Thoracic aorta (tissue), 2 donors: ENCODE measurements at places on chromosomes 2 and 18. TPM values are rescaled to one million over a fixed set of nuclear protein-coding genes. Genes with fewer than 3 reads are reported as not detected.

Gene CNTNAP5
- not detected for total RNA-seq

- H3K36me3 ChIP-seq: no peaks in the 10 kb centered on the region
- no peak overlapping the region for H3K4me3 ChIP-seq
- DNase-seq: no peak
- H3K27ac ChIP-seq: no peak overlapping the region
- no peaks in the 10 kb centered on the region for H3K27me3 ChIP-seq
These were observed 55.6 kb downstream of the BIN1 start for GRCh38 chr2:127051116-127052056.

DNA sequence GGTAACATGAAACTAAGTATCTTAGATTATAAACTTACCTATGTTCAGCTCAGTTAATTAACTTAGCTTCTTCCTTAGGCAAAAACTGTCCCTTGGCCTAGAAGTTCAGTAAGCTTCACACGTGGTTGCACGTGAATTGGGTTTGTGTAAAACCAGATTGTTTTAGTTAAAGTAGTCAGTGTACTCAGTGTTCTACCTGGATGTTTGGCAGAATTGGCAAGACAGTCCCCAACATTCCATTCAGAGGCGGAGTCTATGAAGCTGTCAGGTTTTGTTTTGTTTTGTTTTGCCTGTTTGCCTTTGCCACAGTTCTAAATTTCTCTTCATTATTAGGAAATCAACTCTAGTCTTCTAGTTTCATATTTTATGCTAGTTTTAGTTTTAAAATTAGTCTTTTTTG is 105.3 kb upstream of the ZEB2 start:
- no peak overlapping the region for H3K4me3 ChIP-seq
- H3K36me3 ChIP-seq: no peaks in the 10 kb centered on the region
- H3K4me1 ChIP-seq: no peaks in the 10 kb centered on the region
- no peak overlapping the region for H3K27ac ChIP-seq

DNA sequence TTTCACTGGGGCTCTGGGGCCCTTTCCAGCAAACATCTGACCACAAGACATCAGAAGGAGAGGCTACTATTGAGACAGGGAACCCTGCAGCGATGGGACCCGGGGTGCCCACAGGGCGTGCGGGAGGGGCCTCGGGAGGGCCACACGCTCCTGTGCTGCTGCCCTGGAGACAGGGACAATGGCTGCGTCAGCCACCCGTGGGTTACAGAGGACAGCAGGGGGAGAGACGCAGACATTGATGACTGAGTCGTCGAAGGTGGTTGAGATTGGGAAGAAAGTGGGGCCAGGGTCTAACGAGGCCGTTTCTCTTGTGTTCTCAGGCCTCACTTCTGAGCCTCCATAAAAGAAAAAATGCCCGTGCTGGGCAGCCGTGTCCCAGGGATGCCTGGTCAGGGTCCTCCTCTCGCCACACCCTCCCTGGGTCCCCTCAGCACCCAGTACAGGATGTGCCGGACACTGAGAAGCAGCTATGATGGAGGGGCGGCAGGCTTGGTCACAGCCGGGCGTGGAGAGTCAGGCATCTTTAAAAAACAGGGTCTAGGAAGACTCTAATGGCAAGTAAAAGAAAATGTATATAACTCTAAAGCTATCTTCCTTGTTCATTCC is 73.9 kb downstream of the NDUFA10 start:
- no peak for DNase-seq
- no peak overlapping the region for H3K27ac ChIP-seq
- no peaks in the 10 kb centered on the region for H3K27me3 ChIP-seq
- peaks cover 19% of the 10 kb centered on the region for H3K4me1 ChIP-seq
- H3K36me3 ChIP-seq: no peaks in the 10 kb centered on the region

- no peak for DNase-seq
- H3K4me1 ChIP-seq: peaks cover 30% of the 10 kb centered on the region
- no peak overlapping the region for H3K4me3 ChIP-seq
- no peaks in the 10 kb centered on the region for H3K27me3 ChIP-seq
These were observed 187.3 kb downstream of the CAMKMT start for GRCh38 chr2:44549099-44549471.

GRCh38 chr2:3420076-3420768 is 40.7 kb downstream of the TRAPPC12 start:
- no peak for DNase-seq
- H3K4me1 ChIP-seq: no peaks in the 10 kb centered on the region
- no peaks in the 10 kb centered on the region for H3K27me3 ChIP-seq

DNA sequence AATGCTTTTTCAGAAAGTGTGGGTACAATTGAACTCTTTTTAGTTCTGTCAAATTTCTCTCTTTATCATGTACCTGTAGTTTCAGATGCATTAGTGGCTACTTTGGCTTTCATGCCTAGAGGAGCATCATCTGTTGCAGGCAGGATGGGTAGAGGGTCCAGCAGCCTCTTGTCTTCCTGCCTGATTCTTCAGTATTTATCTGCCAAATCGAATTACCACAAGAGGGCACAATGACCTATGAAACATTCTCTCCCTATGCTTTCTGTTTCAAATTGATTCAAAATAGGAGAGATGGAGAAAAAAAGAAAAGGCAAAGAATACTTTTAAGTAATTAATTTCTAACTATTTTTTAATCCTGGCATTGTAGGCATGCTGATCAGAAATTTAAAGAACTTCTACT is 477.2 kb downstream of the TRIB2 start:
- H3K36me3 ChIP-seq: no peaks in the 10 kb centered on the region
- no peaks in the 10 kb centered on the region for H3K4me1 ChIP-seq
- no peak overlapping the region for H3K4me3 ChIP-seq

DNA sequence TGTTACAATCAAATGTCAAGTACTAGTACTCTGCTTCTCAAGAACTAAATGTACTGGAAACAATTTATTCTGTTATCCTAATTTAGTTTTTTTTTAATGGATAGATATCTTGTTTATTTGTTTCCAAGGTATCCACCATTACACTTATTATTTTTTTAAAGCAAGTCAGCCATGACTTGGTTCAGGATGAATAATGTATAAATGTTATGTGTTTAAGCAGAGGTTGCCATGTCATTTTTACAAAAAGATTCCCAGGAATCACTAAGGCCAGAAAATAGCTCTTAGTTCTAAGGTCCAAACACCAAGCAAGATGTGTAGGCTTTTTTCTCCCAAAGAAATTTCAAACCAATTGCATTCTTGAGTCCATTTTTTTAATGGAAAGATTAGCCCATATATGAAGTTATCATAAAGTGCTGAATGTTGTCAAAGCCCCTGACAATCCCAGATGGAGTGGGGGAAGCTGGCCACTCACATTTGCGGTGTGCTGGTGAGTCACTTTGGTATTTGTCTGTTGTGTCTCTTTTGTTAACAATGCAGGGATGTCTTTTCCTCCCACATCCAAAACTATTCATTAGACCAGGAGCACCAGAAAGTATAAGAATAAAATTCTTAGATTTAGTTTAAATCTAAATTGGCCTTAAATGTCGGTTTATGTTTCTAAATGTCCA is 158.9 kb downstream of the COL6A3 start:
- DNase-seq: no peak
- H3K36me3 ChIP-seq: no peaks in the 10 kb centered on the region
- no peaks in the 10 kb centered on the region for H3K27me3 ChIP-seq
- H3K4me3 ChIP-seq: no peak overlapping the region
- no peak overlapping the region for H3K27ac ChIP-seq
